Stimulated activated CD8-positive, alpha-beta memory T cell treated with anti-CD3 and anti-CD28 coated beads, Interleukin-4, amount 100 ng/mL, for 1 hour (primary cell): ENCODE measurements at places on chromosomes 16 and 17.

DNA sequence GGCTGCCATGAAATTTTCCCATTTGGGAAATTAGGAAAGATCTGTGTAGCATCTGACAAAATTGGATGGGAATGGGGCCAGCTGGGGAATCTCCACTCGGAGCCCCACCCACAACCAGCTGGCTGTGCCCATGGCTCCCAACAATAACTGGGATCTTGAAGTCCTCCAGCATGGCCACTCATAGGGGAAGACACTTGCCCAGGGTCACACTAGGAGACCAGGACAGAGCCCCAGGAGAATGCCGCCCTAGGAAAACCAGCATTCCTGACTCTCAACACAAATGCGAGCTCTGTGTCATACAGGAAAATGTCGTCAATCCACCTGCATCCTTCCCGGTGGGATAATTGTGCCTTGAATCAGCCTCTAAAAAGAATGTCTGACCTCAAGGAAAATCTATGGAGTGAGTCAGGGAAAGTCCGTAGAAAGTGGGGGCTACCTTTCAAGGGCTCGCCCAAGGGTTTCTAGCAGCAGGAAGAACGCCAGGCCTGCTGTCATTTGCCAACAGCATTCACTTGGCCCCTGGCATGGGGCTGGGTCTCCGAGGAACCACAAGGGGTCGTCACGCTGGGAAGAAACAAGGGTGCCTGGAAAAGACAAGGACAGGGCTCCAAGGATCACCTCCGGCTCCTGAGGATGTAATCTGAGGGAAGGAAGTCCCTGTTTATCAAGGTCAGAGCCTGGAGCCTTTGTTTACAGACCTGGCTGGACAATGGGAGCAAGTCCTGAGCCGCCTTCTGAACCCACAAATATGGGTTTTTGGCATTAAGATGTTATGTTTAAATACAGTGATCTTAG lies 15.9 kb downstream of the CDH5 start:
- DNase-seq, result no peak

GRCh38 chr16:78326731-78327130 lies 227.3 kb downstream of the WWOX start:
- DNase-seq, result no peak

DNA sequence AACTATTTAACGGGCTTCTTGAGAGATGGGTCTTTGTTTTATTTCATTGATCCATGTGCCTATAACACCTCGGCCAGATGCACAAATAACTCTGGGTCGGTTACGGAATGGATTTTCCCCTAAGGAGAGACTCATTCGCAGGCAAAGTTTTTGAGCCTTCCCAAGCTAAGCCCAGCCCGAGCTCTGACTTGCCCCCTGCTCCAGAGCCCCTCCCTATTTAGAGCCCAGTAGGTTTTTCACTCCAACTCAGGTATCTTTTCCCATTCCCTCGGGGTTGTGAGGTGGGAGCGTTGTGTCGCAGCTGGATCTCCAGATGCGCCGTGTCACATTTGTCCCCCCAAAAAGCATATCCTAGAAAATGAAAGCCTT lies 812 bp upstream of the MYOCD start:
- DNase-seq, result no peak

GRCh38 chr17:80830020-80830780 lies 161.4 kb upstream of the CHMP6 start:
- DNase-seq, result no peak

DNA sequence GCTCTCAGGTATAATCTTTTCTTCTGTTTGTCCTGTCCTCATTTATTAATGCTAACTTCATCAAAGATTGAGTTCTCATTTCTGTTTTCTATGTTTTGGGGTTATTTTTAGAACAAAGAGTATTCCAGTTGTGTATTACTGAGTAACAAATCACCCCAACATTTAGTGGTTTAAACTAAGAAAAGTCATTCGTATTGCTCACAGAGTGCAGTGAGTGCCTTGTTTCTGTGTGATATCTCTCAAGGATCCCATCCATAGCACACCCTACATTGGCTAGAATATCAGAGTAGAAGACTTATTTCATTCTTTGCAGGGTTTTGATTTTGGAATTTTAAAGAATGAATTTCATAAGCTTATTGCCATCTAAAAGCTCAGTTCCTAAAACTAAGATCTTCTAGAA lies 72.1 kb downstream of the VMP1 start:
- no peak for DNase-seq

DNA sequence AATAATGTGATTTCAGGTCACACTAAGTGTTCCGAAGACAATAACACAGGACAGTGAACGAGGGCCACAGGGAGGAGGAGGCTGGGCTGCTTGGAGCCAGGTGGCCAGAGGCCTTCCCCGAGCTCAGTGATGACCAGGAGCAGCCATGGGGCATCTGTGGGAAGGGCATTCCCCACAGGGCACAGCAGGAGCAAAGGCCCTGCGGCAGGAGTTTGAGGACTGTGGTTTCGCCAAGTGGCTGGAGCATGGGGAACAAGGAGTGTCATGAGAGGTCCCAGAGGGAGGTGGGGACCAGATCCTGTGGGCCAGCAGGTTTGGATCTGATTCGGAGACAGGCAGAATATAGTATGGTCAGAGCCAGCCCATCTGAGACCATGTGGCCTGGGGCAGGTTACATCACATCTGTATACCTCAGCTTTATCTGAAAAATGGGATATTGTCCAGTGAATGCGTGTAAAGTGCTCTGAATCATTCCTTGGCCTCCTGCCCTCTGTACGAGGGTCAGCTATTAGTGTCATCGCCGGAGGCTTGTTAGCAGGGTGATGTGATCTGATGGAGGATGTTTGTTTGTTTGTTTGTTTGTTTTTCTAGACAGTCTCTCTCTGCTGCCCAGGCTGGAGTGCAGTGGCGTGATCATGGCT lies 176.8 kb downstream of the KATNIP start:
- DNase-seq, result no peak

DNA sequence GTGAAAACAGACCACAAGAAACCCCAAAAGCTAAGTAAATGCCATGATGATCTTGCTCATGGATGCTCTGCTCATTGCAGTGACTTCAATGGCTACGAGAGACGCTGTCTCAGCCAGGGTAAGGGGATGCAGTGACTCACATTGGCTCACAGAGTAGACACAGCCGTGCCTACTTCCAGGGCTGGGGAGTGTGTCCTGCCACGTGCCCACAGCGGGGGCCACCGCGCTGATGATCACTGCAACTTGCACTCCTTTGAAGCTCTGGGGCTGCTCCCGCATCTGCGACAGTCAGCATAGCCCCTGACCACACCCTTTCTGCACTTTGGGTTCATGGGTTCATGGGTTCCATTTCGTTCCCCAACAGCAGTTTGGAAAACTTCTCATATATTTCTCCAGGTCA lies 231.4 kb upstream of the RPL38 start:
- DNase-seq, result no peak

DNA sequence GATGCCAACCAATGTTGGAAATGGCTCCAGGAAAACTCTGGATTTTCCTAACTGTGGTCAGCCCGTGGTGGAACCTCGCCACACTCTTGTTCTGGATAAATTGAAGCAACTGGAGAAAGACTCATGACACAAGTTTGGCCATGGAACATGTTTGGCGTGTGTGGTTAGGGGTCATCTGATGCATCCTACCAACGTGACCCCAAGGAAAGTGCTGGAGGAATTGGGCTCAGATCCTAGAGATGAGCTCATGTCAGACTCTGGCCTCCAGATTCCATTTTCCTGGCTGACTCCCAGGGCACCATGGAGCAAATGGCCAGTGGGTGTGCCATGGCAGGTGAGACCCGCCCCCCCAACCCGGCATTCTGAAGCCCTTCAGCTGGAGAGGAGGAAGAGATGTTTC lies 58.5 kb downstream of the CACNG5 start:
- no peak for DNase-seq

- DNase-seq, result no peak
Measured at GRCh38 chr17:76485569-76485968, 15.7 kb downstream of the RHBDF2 start.

GRCh38 chr16:28556914-28557320 lies 3.2 kb downstream of the SGF29 start:
- no peak for DNase-seq

- no peak for DNase-seq
Measured at GRCh38 chr17:55275894-55276804, 11.4 kb downstream of the HLF start.

DNA sequence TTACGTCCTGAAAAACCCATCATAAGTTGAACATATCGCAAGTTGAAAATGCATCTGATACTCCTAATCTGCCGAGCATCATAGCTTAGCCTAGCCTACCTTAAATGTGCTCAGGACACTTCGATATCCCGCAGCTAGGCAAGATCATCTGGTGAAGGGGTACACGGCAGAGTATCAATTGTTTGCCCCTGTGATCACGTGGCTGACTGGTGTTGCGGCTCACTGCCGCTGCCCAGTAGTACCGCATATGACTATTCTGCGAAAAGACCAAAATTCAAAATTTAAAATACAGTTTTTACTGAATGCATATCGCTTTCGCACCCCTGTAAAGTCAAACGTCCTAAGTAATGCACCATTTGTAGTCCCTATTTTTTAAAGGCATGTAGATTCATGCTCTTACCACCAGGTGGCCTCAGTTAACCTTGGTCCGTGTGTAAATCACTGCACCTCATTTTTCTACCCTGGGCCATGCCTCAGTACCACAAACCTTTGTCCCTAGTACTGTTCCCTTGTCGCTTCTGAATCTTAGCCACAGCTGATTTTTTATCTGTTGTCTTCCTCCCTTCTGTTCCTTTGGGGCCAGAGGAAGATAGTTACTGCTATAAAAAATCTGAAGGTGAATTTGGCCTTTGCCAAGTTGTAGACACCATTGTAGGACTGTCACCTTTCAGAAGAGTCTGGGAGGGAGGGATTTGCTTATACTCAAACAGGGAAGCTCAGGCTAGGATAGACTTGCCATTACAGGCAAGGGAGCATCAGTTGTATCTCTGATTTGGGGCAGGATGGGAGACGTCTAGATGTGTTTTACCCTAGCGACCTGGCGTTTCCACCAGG lies 34.4 kb downstream of the WWP2 start:
- DNase-seq, result no peak

DNA sequence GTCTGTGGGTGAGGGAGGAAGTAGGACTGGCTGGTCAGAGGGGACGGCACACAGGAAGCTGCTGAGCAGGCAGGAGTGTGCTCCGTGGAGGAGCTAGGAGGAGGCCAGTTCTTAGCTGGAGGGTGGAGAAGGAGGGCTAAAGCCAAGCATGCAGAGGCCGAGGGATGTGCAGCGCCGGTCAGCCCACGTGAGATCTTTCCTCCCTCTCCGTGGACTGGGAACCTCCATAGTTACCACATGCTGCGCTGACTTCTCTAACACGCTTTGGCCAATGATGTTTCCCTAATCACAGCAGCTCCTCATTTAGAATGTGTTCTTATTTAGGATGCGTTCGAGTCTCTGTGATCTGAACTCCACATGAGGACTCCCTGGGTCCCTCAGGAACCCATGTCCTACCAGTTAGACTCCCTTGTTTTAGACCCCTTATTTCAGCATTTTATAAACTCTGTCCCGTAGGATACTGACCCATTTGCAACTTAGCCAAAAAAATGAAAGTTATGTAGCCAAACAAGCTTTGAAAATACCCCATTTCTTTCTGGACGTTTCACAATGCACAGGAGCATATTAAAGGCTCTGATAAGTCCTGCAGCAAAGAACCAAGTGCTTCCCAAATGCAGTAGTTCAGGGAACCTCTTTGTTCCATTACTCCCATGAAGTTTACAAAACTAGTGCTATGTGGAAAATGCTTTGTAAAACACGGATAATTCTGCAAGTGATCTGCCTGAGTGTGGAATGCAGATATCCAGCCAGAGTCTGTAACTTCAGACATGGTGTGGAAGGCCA lies 51.4 kb downstream of the IRF8 start:
- DNase-seq, result no peak

- no peak for DNase-seq
Measured at GRCh38 chr17:3771140-3771539, 29.8 kb downstream of the ITGAE start.

DNA sequence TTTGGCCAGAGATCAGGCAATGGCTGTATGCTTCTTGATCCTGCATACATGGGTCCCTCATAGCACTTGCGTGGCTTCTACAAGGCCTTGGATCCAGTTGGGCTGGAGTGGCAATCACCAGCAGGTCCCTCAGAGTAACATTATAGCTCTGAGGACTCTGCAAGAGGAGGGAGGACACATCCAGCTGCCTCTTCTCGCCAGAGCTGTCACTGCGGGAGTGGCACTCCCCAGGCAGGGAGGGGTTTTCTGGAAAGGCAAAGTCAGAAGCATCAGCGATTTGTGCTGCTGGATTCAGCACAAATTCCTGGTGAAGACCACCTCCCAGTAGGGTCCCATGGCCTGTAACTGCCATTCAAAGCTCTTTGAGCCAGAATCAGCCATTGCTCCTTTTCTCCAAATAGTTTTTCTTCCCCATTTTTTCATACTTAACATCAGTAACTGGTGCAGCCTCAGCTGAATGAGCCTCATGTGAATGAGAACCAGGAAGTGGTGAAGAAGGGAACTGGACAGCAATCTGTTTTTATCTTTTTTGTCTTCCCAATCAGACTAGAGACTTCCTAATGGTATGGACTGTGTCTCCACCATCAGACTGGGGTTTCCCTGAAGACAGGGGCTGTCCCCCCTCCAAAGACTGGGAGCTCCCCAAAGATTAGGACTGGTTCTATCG lies 40.6 kb upstream of the HOXB13 start:
- no peak for DNase-seq

GRCh38 chr17:39608142-39608981 lies 642 bp upstream of the NEUROD2 start:
- no peak for DNase-seq

DNA sequence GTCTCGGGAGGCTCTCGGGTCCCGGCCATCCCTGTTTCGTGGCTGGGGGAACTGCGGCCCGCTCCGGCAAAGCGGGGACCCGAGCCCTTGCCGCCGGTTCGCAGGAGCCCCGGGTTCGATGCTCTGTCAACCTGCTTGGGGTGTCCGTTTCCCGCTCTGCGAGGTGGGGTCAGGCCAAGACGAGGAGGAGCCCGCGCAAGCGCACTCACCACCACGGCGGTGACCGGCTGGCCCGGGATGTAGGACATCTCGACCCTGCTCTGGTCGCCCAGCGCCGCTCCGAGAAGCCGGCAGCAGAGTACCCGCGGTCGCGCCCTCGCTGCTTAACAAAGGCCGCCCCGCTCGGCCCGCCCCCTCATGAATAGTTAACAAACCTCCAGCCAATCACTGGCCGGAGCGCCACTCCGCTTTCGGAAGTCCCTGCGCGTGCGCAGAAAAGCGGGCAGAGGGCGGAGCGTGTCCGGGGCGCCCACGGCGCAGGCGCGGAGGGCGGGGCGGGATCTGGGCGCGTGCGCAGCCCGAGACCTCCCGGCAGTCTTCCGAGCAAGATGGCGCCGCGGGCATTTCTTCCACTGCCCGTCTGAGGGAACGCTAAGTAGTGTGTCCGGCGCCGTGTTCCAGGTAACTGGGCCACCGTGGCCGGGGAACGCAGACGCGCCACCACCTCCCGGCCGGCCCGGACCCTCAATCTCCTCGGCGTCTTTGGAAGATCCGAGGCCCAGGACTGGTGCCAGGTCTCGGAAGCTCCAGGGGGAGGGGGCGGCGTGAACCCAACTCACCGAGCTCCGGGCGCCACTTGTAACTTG lies at the start of the genes EMC6 and TAX1BP3:
Gene EMC6 (plus strand): TSS at position 534 of the 806 bp plus-strand sequence. CDS start 335 bp downstream, outside the sequence.
Gene TAX1BP3 (minus strand): TSS at position 300 of the 806 bp plus-strand sequence. CDS start 52 bp downstream, at position 248.
- peak; percentile 99 for DNase-seq

DNA sequence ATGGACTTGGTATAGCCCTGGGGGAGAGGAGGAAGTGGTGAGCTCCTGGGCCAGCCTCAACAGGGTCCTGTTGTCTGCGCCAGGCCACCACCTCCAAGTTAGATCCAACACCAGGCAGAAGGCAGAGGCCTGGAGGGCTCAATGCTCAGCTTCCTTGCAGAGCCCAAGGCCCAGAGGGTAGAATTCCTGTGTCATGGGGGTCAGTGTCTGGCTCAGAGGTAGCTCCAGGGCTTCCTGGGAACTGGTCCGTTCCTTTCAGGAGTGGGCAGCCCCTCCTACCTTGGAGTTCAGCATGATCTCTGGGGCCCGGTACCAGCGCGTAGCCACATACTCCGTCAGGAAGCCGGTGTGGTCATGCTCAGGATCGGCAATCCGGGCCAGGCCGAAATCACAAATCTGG lies 4.4 kb upstream of the GDPD3 start:
- DNase-seq, result no peak
